Skeletal muscle cell (primary cell): ENCODE measurements at places on chromosomes 3 and 15.

DNA sequence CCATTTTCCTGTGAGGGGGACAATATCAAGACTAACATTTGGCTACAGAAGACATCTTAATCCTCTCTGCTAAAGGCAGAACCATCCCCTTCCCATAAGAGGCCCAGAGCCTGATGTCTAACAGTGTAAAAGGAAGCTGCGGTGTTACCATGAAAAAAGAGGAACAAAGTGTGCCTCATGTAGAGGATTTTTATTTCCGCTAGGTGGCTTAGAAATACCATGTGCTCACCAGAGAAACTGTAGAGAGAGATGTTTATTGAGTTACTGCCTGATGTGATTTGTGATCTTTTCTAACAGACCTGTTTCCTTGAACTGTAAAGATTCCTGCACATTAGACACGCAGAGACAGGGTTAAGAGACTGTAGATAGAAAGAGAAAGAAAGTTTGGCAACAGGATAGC is 22.0 kb downstream of the OR5H15 start:
- no peak for DNase-seq

DNA sequence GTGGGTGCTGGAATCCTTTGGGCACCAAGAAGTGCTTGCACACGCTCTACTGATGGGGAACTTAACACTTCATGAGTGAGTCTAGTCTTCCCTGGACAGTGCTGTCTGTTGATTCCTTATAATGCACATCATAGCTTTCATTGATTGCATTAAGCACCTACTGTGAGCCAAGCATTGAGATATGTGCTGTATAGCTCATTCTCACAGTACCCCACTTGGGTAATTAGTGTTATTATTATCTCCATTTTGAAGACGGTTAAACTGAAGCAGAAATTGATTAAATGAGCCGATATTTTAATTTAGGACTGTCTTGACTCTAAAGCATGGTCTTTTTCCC is 504 bp upstream of the PDHB start:
- DNase-seq = no peak

- no peak for DNase-seq
Observed at GRCh38 chr3:127755305-127755681, 67.0 kb downstream of the MGLL start.

GRCh38 chr3:15023719-15024118 is 41.4 kb downstream of the MRPS25 start:
- DNase-seq = no peak

GRCh38 chr3:175851541-175851940 is 992.4 kb downstream of the NAALADL2 start:
- no peak for DNase-seq

GRCh38 chr3:106423321-106424225 is 554.8 kb upstream of the CBLB start:
- DNase-seq = no peak

GRCh38 chr15:45640616-45641015 is 5.8 kb downstream of the SQOR start:
- peak; percentile 89 for DNase-seq

DNA sequence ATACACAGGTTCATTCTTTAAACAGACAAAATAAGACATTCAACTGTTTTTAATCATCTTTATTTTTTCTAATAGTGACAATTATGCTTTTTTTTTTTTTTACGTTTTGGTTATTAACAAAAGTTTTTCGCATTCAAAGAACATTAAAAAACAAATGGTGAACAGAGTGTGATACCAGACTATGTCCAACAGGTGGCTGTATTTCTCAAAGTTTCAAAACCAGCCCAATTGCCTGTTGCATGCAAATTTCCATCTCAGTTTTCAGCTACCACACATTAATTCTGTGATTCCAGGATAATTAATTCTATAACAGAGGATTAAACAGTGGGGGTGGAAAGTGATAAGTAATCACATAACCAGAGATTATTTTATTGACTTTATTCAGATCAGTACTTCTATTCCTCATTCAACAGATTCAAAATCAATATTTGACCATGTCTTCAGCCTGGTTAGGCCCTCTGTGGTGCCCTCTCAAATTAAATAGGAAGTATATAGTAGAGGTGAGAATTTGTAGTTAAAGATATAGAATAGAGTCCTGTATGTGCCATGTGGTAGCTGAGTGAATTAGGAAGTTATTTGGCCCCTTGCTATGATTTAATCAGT is 122.2 kb upstream of the DCBLD2 start:
- no peak for DNase-seq

- no peak for DNase-seq
Observed at GRCh38 chr3:53524566-53524965, 30.2 kb downstream of the CACNA1D start.

GRCh38 chr3:9731206-9732079 is at the start of gene BRPF1:
Gene BRPF1 (plus strand): TSS chr3:9731735. CDS start chr3:9734141, 2,406 bp downstream.
- peak; percentile 99 for DNase-seq

GRCh38 chr3:137264071-137264820 is 306.5 kb downstream of the IL20RB start:
- no peak for DNase-seq

GRCh38 chr15:25759421-25759820 is 103.7 kb downstream of the ATP10A start:
- no peak for DNase-seq

DNA sequence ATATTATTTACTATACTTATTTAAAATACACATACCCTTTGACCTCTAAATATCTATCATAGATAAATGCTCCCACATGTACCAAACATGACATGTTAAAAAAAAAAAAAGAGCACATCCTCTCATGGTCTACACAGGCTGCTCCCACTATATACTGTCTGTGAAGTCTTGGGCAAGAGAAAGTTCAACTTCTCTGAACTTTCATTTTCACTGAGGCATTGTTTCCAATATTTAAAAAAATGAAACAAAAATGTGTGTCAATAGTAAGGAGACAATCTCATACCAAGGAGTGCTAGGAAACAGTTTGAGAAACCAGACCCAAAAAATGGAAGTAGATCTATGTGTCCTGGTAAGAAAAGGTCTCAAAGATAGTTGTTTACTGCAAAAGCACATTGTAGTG is 29.3 kb downstream of the SLC4A7 start:
- DNase-seq = no peak

DNA sequence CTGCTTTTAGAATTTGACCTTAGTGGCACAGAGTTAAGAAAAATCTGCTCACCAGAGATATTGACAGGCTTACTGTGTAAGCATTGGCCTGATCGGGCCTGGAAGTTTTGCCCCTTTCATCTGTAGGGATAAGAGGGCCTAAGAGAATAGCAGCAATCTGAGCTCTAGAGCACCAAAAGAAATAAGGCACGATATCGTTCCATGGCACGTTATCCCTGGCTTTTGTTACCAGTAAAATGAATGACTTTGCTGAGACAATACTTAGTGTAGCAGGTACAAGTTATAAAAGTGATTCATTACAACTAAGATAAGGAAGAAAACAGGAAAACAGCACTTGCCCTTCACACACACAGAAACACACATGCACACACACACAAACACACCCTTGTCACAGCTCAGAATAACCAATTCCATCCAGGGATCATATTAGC is 5.0 kb downstream of the THBS1 start:
- DNase-seq = no peak

- DNase-seq = no peak
Observed at GRCh38 chr3:137075020-137075419, 117.2 kb downstream of the IL20RB start.

DNA sequence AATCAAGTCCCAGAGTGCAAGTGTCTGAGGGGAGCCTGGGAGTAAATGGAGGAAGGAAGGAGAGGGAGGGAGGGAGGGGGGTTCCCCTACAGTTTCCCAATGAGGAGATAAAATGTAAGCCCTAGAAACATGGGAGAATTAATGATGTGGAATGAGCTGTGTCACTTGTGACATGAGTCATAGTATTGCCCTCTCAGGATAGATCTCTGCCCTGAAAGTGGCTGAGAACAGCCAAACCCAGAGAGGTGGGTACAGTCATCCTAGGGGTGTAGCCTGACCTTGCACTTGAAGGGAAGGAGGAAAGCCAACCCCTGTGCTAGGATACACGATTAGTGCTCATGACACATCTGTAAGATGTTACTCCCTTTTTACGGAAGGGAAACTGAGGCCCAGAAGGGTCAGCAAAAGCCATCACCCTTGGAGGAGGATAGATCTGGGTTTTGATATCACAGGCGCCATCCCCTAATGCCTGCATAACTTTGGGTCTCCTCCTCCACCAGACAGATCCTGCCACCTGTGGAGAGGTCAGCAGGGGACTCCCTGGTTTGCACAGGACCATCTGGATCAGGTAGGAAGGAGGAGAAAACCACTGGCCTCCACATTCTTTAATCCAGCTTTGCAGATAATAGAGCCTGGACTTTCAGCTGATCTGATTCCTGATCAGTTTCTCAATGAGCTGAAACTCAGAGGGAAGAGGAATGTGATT is 23.1 kb upstream of the USP3 start:
- no peak for DNase-seq

- DNase-seq = no peak
Observed at GRCh38 chr3:23376516-23377248, 173.6 kb downstream of the UBE2E2 start.

DNA sequence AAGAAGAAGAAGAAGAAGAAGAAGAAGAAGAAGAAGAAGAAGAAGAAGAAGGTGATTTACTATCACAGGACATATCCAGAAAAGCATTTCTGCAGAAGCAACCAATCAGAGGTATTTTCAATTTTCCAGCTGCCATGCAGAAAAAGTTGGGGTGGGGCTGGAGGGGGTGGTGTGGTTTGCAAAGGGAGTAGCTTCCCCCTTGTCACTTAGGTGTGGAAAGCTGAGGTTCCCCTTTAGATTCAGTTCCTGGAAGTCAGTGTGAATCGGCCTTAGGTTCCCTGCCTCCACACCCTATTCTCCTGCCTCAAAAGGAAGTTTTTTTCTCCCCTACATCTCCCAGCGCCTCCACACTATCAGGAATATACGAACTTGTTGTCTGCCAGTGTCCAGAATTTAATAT is 276.7 kb upstream of the ARRDC4 start:
- DNase-seq = no peak

DNA sequence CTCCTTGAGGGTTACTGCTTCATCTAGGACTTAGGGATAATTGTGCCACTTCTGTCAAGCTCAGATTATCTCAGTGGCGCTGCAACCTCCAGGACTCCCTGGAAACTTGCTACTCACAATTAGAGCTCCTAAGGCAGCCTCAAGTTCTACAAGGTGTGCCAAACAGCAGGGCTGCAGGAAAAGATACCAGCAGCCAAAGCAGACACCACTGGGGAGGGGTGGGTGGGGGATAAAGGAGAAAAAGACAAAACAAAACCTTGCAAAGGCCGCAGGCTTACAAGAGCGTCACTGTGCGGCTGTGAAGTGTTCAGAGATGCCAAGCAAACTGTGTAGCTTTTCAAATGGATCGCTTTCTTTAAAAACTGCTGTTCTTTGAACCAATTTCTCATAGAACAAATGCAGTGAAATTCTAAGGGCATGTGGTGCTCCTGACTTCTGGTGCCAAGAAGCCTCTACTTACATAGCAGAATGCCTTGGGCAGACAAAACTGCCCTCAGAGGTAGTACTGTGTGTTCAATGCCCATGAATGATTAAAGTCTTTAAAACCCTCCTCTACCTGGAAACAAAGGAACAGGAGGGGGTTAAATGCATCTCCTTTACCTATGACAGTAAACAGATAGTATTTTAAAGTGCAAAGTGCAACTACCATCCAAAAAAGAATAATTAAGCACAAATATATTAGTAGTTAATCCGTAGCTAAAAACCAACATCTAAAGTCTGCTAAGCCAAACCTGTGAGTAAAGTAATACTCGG is 353.4 kb downstream of the FOXP1 start:
- DNase-seq = no peak
